ENCODE measurements at places on chromosomes 16 and 17.

GRCh38 chr17:33674685-33675084 is 381.6 kb upstream of the ASIC2 start:
- DNase-seq = peak; percentile 83

DNA sequence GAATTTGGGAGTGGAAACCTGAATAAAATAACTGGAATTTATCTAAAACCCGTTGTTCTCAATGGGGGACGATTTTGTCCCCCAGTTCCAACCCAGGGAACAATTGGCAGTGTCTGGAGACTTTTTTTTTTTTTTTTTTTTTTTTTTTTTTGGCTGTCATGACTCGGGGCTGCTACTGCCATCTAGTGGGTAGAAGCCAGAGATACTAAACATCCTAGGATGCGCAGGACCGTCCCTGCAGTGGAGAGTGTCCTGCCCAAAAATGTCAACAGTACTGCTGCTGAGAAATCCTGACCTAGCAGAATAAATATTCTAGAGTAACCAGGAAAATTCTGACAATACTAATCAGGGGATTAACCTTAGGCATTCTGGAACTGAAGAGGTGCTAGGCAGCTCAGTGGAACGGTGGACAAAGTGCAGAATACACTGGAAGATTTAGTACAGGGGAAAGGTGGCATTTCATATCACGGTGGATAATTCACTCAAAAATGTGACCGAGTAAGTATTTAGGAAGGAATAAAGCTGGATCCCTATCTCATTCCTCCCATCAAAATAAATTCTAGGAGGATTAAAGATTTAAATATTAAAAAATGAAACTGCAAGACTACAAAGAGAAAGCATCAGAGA is 107.6 kb downstream of the SPECC1 start:
- peak; percentile 59 for DNase-seq

DNA sequence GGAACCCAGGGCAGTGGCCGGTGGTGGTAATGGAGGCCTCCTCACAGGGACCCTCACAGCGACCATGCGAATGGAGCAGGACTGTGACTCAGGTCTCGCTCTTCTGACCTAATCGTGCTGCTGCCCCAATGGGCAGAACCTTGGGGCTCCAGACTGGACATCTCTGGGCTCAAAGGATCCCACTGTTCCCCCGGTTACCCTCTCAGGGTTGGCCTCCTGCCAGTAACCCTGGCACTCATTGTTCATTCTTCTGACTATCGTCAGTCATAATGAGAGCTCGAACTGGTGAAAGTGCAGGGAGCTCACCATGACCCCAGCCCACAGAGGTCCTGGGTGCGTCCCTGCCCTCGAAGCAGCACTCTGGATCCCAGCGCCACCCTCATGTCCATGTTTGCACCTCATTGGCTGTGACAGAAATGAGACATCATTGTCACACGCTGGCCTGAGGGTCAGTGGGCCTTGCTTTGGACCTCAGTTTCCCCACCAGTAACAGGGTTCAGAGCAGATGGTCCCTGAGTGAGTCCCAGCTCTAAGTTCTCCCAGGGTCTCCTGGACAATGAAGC is 4.0 kb upstream of the NPRL3 start:
- no peak for DNase-seq

- DNase-seq = no peak
Measured at GRCh38 chr16:48047720-48048119, 108.1 kb downstream of the ABCC12 start.

All from iPS-NIHi11 (cell line).